Lower lobe of right lung (tissue), 2 donors: ENCODE measurements at places on chromosomes 3 and 15. TPM values are rescaled to one million over a fixed set of nuclear protein-coding genes. Genes with fewer than 3 reads are reported as not detected.
A peak's percentile ranks its signal among the peaks of the same experiment; 100 is the strongest.

Gene TXNRD3
- total RNA-seq, result 8.7 TPM

- DNase-seq, result no peak
These were observed 64.2 kb downstream of the MYO5A start for GRCh38 chr15:52464478-52464877.

GRCh38 chr15:71456362-71456761 lies 341.1 kb downstream of the THSD4 start:
- DNase-seq, result no peak

Gene CCDC54
- total RNA-seq, result not detected

Gene BFSP2
- not detected for total RNA-seq

GRCh38 chr15:90201130-90201943 lies at the start of gene SEMA4B:
SEMA4B (plus strand) TSS chr15:90201330; CDS start chr15:90201579, 249 bp downstream.
- DNase-seq, result peak; percentile 90

Gene RLBP1
- not detected for total RNA-seq

- no peak for DNase-seq
These were observed 203.1 kb downstream of the KCNAB1 start for GRCh38 chr3:156323466-156323865.

Gene SLC24A5
- total RNA-seq, result not detected

GRCh38 chr15:87263871-87264270 lies 992.7 kb downstream of the NTRK3 start:
- DNase-seq, result no peak

DNA sequence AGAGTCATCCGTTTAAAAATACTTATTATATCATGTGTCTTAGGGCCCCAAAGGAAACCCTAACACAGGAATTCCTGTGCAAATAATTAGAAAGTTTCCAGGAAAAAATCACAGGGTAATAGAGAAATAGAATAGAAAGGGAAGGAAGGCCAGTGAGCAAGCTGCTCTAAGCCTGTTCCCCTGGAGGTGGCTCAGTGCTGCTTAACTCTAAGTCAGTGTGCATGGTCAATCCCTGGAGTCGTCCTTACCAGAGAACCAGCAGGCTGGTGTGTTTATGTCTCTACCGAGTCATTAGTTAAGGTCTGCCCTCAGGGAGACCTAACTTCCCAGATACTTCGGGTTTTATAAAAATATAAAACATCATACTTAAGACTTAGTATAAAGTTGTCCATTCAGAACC lies 21.0 kb upstream of the MCF2L2 start:
- no peak for DNase-seq

- no peak for DNase-seq
These were observed 193.9 kb upstream of the TOPAZ1 start for GRCh38 chr3:44047796-44048195.

DNA sequence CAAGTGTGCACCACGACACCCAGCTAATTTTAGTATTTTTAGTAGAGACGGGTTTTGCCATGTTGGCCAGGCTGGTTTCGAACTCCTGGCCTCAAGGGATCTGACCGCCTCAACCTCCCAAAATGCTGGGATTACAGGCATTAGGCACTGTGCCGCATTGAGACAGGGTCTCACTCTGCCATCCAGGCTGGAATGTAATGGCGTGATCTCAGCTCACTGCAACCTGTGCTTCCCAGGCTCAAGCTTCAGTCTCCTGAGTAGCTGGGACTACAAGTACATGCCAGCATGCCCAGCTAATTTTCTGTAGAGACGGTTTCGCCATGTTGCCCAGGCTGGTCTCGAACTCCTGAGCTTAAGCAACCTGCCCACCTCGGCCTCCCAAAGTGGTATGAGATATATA lies 51.6 kb downstream of the ACAD9 start:
- no peak for DNase-seq

Gene IL17RE
- 21.5 TPM for total RNA-seq
